ENCODE measurements at places on chromosomes 3 and 15.

DNA sequence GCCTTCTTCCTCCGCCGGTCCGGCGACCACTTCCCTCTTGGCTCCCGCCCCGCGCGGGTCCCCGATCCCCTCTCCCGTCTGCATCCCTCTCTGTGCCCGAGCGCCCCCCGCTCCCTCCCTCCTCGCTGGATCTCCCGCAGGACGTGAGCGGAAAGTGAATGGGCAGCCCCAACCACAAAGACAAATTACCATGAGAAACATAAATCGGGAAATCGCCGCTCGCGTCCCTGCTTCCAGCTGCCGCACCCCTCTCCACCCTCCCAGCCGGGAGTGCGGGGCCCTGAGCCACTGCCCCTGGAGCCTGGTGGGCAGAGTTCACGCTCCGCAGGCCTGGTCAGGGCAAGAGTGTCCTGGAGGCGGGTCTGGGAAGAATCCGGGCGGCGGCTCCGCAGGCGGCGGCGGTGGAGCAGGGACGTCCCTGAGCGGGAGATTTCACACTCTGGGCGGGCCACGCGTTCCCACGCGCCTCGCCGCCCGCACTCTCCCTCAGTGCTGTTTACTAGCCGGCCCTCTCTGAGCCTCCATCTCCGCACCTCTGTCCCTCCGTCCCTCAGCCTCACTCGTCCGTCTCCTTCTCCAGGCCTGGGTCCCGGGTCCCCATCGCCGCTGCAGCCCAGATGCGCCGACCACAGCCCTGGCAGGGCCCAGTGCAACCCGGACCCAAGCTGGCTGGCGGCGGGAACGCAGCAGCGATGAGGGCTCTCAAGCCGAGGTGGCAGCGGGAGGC lies 835 bp downstream of the SEMA5B start:
- DNase-seq: no peak

- DNase-seq: no peak
Measured at GRCh38 chr3:132912416-132912753, 125.8 kb upstream of the TMEM108 start.

DNA sequence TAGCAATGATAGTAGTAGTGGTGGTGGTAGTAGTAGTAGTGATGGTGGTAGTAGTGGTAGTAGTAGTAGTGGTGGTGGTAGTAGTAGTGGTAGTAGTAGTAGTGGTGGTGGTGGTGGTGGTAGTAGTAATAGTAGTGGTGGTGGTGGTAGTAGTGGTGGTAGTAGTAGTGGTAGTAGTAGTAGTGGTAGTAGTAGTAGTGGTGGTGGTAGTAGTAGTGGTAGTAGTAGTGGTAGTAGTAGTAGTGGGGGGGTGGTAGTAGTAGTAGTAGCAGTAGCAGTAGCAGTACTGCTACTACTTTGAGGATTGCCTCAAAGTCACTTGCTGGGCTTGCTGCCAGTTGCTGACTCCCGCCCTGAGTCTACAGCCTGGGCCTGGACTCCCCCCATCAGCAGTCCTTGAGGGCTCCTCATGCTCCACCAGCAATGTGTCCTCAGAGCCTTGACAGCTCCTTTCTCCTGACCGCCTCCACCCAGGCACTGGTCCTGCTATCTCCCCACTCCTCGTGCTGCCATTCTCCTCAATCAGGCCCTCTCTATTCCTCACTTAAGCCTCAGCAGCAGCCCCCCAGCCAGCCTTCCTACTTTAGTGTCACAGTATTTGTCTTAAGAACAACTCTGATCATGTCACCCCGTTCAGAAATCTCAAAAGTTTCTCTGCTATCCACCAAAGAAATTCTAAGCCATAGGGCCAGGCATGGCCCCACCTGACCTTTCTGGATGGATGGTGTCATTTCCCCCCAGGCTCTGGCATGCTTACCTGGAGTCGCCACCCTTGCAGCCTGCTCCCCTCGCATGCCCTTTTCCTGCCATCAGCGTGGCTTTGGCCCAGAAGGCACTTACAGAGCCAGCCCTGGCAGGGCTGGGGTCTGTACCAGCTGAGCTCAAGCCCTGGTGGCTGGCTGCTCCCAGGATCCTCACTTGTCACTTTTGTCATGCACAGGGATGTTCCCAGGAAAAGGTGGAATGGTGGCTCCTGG lies 45.6 kb downstream of the DLEC1 start:
- DNase-seq: no peak

DNA sequence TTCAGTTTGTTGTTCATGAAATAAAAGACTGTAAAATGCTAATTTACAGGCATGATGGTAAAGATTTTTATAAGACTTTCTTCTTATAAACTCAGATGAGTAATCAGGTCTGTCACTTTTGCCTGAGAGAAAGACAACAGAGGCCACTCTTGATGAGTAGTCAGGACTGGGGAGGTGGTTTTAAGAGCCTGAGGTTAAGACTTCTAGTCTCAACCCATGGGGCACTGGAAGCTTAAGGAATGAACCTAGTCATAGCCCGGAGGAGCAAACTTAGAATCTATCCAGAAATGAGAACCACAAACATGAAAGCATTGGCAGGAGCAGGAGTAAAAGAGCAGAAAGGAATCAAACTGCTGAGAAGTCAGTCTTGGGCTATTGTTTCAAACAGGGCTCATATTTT lies 846.3 kb upstream of the ARPP21 start:
- no peak for DNase-seq

DNA sequence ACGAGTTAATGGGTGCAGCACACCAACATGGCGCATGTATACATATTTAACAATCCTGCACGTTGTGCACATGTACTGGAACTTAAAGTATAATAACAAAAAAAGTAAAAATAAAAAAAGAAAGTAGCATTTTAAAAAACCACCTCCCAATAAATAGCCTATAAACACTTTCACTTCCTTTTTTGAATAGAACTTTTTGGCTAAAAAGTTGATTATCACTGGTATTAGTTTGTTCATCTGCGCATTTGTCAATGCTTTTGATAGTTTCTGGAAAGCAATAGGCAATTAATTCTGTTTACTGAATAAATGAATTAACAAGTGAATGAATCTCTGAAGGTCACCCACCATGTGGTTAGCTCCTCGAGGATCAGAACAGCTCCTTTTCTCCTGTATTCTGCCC lies 179.9 kb downstream of the SLC9A9 start:
- no peak for DNase-seq

DNA sequence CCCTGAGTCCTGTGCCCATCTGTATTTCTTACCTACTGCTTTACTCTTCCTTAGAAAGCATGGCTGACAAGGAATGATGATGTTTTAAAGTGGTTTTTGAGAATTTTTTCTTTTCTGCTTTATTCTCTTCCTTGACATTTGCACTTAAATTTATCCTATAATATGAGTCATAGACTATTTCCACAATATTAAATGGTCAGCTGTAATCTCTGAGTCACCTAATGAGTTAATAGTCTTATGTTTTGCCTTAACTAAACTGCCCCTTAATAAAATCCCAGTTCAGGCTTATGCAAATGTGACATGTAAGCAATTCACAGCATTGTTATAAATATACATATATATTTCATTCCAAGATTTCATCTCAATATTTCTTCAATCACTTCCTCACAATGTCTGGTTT lies 23.8 kb downstream of the MEIS2 start:
- DNase-seq: no peak

DNA sequence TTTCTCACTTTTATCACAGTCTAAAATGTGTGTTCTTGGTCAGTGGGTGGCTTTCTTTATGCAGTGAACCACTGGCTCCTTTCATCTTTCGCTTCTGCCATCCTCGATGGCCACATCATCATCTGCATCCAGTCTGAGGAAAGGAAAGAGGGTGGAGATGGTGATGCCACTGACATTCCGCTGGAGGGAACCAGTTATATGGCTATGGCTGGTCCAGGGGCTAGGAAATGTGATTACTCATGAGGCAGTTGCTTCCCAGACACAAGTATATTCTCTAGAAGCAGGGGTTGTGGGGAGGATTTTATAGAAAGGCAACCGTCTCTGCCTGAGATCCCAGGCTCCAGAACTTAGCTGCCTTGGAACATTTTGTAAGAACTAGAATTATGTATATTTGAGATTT lies 246.7 kb upstream of the AZI2 start:
- no peak for DNase-seq

GRCh38 chr3:32591186-32591585 lies 20.5 kb upstream of the DYNC1LI1 start:
- DNase-seq: no peak

DNA sequence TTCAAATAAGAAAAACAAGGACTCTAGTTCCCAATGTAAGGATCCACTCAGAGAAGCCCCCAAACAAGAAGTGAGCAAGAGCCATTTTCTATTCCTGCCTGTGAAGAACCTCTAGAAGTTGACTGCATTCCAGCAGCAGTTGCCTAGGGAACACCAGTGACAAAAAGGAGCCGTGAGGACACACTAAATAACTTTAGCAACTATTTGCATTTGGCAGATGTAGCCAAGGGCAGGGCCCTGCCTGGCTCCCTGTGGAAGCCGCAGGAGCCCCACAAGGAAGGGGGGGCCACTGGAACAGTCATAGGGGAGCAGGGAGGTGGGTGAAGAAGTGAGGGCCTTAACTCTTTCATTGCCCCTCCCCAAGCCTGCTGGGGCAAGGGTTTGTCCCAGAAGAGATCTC lies 470.2 kb upstream of the PROK2 start:
- no peak for DNase-seq

- no peak for DNase-seq
Measured at GRCh38 chr3:3499987-3500386, 299.2 kb upstream of the LRRN1 start.

DNA sequence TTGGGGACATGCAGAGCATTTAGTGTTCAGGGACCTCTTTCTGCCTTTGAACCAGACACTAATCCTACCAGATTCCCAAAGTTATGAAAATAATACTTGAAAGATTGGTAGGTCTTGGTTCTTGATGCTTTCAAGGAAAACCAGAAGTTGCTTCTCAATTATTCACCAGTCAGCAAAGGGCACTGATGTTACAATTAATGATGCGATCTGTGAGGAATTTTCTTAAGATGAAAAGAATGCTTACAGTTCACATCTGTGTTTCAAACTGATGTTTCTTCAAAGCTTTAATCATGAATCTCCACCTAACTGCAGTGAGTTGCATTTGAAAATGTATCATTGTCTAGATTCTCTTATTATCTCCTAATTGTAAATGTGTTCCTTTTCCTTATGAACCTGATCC lies 161.0 kb downstream of the NAALADL2 start:
- no peak for DNase-seq

GRCh38 chr3:116569611-116570010 lies 124.3 kb upstream of the LSAMP start:
- DNase-seq: no peak

Measured in pons (tissue), 1 donor.